Esophagus squamous epithelium (tissue), 5 donors: ENCODE measurements at places on chromosomes 7 and 10.
A peak's percentile ranks its signal among the peaks of the same experiment; 100 is the strongest.

DNA sequence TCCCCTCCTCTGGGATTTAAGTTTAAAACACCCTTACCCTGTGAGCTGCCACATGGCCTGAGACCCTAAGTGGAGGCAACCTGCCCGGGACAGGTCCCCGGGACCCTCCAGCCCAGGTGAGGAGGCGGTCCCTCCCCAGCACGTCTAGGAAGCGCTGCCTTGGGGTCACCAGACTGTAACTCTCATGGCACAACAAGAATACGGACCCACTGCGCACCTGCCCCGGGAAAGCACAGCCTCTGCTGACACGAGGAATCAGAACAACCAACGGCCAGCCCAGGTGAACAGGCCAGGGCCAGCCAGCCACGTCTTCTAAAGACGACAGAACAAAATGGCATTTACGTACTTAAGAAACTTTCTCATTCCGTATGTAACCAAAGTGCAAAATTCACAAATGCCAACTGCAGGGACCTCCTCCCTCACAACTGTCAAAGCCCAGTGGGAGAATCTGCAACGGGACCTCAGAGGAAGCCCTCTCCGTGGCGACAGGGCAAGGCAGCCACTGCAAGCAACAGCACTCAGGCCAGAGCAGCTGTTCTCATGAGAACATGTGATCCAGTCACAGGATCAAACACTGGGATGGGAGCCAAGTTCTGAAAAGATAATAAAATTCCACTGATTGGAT lies 208.4 kb downstream of the DIP2C start:
- H3K27me3 ChIP-seq, result no peaks in the 10 kb centered on the region
- no peak for DNase-seq
- no peak overlapping the region for H3K4me3 ChIP-seq
- H3K36me3 ChIP-seq, result no peaks in the 10 kb centered on the region
- H3K4me1 ChIP-seq, result peaks cover 7% of the 10 kb centered on the region

DNA sequence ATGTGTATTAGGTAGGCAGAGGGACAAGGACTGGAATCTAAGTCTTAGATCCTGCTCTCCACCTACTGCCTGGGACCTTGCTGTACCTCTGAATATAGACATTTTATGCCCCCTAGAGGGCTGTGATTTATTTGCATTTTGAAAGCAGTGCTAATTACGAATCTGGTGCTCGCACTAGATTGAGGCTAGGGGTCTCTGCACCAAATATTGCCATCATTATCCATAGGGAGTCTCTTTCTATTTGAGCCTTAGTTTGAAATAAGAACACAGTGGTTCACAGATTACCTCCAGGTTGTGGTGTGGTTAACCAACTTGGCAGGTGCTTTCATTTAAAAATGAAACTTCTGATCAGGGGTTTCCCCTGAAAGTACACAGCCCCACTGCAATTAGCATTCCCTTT lies 41.8 kb downstream of the CNNM1 start:
- H3K4me3 ChIP-seq, result no peak overlapping the region
- DNase-seq, result no peak
- no peaks in the 10 kb centered on the region for H3K27me3 ChIP-seq
- H3K36me3 ChIP-seq, result no peaks in the 10 kb centered on the region
- H3K27ac ChIP-seq, result no peak overlapping the region

- H3K27ac ChIP-seq, result no peak overlapping the region
- H3K36me3 ChIP-seq, result no peaks in the 10 kb centered on the region
- DNase-seq, result no peak
- no peaks in the 10 kb centered on the region for H3K4me1 ChIP-seq
- H3K4me3 ChIP-seq, result no peak overlapping the region
Measured at GRCh38 chr10:85168243-85168642, 839.9 kb downstream of the CCSER2 start.

DNA sequence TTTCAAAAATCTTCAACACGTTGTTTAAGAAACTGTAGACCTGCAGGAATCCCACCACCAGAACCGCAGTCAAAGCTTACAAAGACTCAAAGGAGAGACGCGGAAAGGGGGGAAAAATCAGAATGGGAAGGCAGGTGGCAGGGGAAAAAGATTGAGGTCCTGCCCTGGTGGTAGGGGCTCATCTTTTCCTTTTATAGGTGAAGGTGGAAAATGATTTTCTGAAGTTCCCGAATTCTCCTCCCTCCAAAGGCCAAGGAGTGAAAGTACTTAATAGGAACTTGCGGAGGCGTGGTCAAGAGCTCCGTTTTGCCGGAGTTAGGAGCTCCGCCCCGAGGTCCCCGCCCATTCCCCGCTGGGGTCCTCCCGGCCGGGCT lies 724 bp downstream of the BBIP1 start:
- H3K36me3 ChIP-seq, result no peaks in the 10 kb centered on the region
- no peaks in the 10 kb centered on the region for H3K27me3 ChIP-seq
- peak overlapping the region; percentile 99 for H3K27ac ChIP-seq
- H3K4me1 ChIP-seq, result peaks cover 7% of the 10 kb centered on the region

- no peaks in the 10 kb centered on the region for H3K36me3 ChIP-seq
- no peak for DNase-seq
- H3K27me3 ChIP-seq, result no peaks in the 10 kb centered on the region
- H3K27ac ChIP-seq, result peak overlapping the region; percentile 40
- H3K4me3 ChIP-seq, result no peak overlapping the region
Measured at GRCh38 chr10:26479766-26480492, 41.8 kb downstream of the APBB1IP start.

GRCh38 chr10:19920075-19920726 lies 104.0 kb downstream of the PLXDC2 start:
- peak overlapping the region; percentile 6 for H3K27ac ChIP-seq
- H3K36me3 ChIP-seq, result no peaks in the 10 kb centered on the region
- no peak overlapping the region for H3K4me3 ChIP-seq
- no peaks in the 10 kb centered on the region for H3K27me3 ChIP-seq
- DNase-seq, result no peak

DNA sequence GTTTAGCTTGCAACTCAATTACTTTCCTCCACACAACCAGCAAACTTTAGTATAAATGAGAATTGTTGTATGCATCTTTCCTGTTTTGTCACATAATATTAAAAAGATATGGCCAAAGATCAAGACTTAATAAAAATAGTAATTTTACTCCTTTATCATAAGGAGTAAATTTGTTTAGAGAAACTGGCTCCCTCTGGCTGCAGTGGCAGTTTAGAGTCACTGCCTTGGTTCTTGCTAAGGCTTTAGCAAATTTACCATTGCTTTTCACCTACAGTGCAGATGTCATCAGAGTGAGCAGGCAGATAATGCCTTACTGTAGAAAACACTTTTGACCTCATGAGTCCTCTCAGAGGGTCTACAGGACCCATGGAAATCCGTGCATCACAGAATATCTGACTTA lies 2.6 kb downstream of the PRPF18 start:
- no peak overlapping the region for H3K27ac ChIP-seq
- H3K4me3 ChIP-seq, result no peak overlapping the region
- H3K36me3 ChIP-seq, result peaks cover 29% of the 10 kb centered on the region
- H3K4me1 ChIP-seq, result peaks cover 16% of the 10 kb centered on the region
- H3K27me3 ChIP-seq, result no peaks in the 10 kb centered on the region

DNA sequence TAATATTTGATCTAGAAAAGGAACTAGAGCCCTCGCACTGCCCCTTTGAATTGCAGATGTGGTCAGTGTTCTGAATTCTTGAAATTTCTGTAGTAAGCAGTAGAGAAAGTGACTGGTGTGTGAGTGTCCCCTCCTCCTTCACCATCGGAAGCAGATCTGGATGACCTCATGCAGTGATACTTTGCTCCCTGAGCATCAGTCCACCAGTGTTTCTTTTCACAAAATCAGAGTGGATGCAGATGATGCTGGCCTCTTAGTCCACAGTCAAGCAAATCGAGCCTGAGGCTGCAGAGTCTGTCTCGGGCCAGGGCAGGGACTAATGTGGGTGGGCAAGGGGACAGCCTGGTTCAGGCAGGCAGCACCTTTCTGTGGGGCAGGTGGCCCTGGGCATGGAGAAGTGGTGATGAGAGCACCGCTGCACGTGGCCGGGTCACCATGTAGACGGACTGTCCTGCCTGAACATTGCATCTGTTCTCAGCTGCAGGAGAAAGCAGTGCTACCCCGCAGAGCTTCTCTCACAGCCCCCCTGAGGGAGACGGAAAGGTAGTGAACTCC lies 5.4 kb downstream of the INSIG1 start:
- peaks cover 12% of the 10 kb centered on the region for H3K4me1 ChIP-seq
- no peaks in the 10 kb centered on the region for H3K27me3 ChIP-seq
- peaks cover 8% of the 10 kb centered on the region for H3K36me3 ChIP-seq
- DNase-seq, result no peak
- H3K4me3 ChIP-seq, result no peak overlapping the region
- no peak overlapping the region for H3K27ac ChIP-seq
